Thyroid gland (tissue), 4 donors: ENCODE measurements at places on chromosomes 11 and 22. TPM values are rescaled to one million over a fixed set of nuclear protein-coding genes. Genes with fewer than 3 reads are reported as not detected.

The MAPK8IP2 gene
- 0.94 TPM for total RNA-seq

The APOA5 gene
- not detected for total RNA-seq

The KCNQ1 gene
- total RNA-seq, result 103 TPM

The BIK gene
- total RNA-seq, result 12.1 TPM

The MMP7 gene
- 1.2 TPM for total RNA-seq

The LRRC74B gene
- not detected for total RNA-seq

The OTOG gene
- total RNA-seq, result not detected

The FIBIN gene
- total RNA-seq, result 24.7 TPM

The CLMP gene
- total RNA-seq, result 6.2 TPM

The MRGPRX3 gene
- total RNA-seq, result not detected

The C22orf15 gene
- not detected for total RNA-seq

The DMC1 gene
- total RNA-seq, result 25.9 TPM

The ABCC8 gene
- 10.9 TPM for total RNA-seq

The SLC22A9 gene
- total RNA-seq, result not detected

The SMC1B gene
- total RNA-seq, result not detected

The PPP2R1B gene
- total RNA-seq, result 25.5 TPM

The OR51B5 gene
- 1.2 TPM for total RNA-seq

The APOBEC3A gene
- total RNA-seq, result not detected

The OR6M1 gene
- not detected for total RNA-seq

The SCN3B gene
- total RNA-seq, result 6.9 TPM

The C11orf68 gene
- total RNA-seq, result 17.7 TPM

The CARD10 gene
- total RNA-seq, result 10.7 TPM

The POU2AF1 gene
- not detected for total RNA-seq

The KCNJ11 gene
- total RNA-seq, result 18.9 TPM

The CCDC82 gene
- 44.9 TPM for total RNA-seq

The MRGPRG gene
- total RNA-seq, result not detected

The UCP3 gene
- 3.5 TPM for total RNA-seq

The OR52N4 gene
- not detected for total RNA-seq

The OR4A16 gene
- not detected for total RNA-seq

The HTR3A gene
- total RNA-seq, result not detected

The CCDC34 gene
- total RNA-seq, result 4.0 TPM

The PARVA gene
- total RNA-seq, result 31.4 TPM

The OR5M11 gene
- total RNA-seq, result not detected

The SLC5A1 gene
- total RNA-seq, result not detected

The FXYD2 gene
- 1.0 TPM for total RNA-seq

The PANX1 gene
- total RNA-seq, result 19.6 TPM

The SCN2B gene
- total RNA-seq, result 0.17 TPM

The SLC25A18 gene
- total RNA-seq, result 0.46 TPM

The PYGM gene
- total RNA-seq, result 4.3 TPM
